T-helper 17 cell (primary cell): ENCODE measurements at places on chromosomes 12 and 14. TPM values are rescaled to one million over a fixed set of nuclear protein-coding genes. Genes with fewer than 3 reads are reported as not detected.
A peak's percentile ranks its signal among the peaks of the same experiment; 100 is the strongest.

Gene PLEKHD1
- total RNA-seq, result 0.70 TPM

Gene TAS2R7
- total RNA-seq, result not detected

Gene KRT73
- total RNA-seq, result 1.1 TPM

Gene GPR135
- total RNA-seq, result 1.7 TPM

Gene GCH1
- 46.0 TPM for total RNA-seq

Gene MYO1H
- total RNA-seq, result not detected

Gene PRMT5
- 22.8 TPM for total RNA-seq

Gene IFNG-AS1
- total RNA-seq, result 0.42 TPM

Gene VAMP1
- total RNA-seq, result 38.5 TPM

Gene PLEKHH1
- total RNA-seq, result not detected

Gene SMIM41
- not detected for total RNA-seq

DNA sequence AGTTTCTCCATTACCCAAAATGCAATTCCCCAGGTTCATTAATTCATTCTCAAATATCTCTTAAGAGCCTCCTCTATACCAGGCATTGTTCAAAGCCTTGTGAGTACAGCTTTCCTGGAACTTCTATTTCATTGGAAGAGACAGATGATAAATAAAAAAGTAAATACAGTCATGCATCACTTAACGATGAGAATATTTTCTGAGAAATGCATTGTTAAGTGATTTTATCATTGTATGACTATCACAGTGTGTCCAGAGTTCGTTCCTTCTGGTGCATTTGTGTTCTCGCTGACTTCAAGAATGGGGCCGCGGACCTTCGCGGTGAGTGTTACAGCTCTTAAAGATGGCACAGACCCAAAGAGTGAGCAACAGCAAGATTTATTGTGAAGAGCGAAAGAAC, 66.0 kb downstream of the ANO4 start:
- DNase-seq, result no peak

DNA sequence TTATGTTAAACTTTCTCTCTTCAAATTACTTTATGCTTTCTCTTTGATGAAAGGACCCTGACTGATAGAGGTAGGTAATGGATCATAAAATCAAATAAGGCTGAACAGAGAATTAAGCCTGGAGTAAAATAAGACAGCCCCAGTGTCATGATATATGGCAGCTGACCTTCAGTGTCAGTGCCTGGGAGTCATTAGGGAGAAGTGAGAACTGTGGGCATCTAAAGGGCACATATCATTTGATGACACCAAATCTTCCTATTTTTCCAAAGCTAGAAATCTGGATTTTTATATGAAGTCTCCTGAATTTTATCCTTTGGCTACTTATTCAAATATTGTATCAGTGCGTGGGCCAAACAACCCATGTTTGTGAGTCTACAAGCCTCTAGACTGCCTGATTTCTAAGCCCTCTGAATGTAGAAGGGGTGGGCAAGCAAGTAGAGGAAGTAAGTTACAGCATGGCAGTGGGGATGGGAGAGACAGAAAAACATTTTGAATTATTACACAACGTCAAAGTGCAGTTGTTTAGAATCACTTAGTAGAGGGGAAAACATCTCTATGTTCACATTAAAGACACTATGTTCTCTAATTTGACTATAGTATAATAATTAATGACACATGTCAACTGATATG, 10.0 kb downstream of the SLC39A9 start:
- DNase-seq, result no peak

GRCh38 chr12:91854725-91855124, 290.9 kb downstream of the BTG1 start:
- no peak for DNase-seq

DNA sequence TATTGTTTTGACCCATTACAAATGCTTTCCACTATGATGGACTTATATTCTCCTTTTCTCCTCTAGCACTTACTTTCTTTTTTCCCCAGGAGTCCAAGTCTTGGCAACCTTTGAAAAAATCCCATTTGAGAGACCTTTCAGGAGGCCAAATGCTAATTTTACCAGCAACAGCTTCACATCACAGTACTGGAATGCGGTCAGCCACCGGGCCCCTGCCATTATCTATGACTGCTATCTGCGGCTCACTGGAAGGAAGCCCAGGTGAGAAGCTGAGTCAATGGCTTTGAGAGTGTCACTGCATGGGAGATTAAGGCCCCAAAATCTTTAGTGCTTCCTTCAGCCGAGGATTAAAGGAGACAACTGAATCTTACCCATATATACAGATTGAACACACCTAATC, 64.2 kb downstream of the ERGIC2 start:
- no peak for DNase-seq

- no peak for DNase-seq
Observed at GRCh38 chr12:101793401-101793800, 37.4 kb downstream of the GNPTAB start.

- no peak for DNase-seq
Observed at GRCh38 chr12:95177201-95177768, 40.0 kb downstream of the FGD6 start.

- DNase-seq, result peak; percentile 44
Observed at GRCh38 chr14:104827177-104828055, 26.5 kb downstream of the ZBTB42 start.

DNA sequence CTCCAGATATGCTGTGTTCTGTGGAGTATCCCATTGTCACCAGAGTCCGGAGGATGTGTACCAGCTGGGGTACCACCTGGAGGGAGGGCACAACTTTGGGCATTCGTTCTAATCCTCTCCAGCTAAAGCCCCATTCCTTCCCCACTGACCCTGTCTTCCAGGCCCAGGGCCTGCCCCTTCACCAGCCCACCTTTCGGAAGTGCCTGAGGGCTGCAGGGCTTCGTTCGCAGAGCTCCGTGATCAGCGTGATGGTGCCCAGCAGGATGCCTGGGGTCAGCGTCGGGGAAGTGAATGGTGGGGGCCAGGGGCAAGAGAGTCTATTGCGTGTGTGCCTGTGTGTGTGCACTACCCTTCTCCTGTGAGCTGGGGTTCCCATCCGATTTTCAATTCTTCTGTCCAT, 2.0 kb downstream of the AP1G2 start:
- DNase-seq, result no peak

- DNase-seq, result no peak
Observed at GRCh38 chr14:105840266-105841021, 314.1 kb downstream of the TMEM121 start.

DNA sequence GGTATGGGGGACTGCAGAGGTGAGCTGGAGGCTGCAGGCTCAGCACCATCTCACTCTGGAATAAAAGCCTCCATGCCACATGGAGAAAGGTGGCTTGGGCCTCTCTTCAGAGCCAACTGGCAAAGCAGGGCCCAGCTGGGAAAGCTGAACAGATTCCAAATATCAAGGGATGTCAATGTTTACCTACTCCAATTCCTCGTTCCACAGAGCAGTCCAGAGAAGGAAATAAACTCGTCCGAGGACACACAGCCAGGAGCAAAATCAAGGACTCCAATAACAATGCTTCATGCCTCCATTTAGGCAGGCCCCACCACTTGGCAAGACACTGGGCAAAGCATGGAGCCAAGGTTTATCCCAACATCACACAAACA, 36.3 kb upstream of the PNMA1 start:
- no peak for DNase-seq

DNA sequence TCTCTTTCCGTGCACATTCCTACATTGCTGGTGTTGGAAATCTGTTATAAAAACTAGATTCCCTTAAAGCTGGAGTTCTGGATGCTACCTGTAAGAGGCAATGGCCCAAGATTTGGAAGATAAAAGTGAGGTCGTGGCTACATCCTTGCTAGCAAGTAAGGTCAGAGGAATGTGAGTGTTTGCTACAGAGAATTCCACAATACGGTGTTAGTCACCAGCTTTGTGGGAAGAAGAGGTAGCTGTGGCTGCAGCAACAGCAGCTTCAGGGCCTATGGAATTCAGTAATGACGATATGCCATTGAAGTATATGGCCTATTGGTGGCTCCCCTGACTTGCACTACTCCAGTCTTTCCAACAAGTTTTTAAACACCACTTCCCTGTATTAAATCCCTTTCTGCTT, 227.7 kb upstream of the TMEM260 start:
- no peak for DNase-seq

- DNase-seq, result no peak
Observed at GRCh38 chr12:113468365-113469223, 3.1 kb downstream of the LHX5 start.

- DNase-seq, result no peak
Observed at GRCh38 chr12:118840399-118840798, 140.9 kb upstream of the SRRM4 start.

DNA sequence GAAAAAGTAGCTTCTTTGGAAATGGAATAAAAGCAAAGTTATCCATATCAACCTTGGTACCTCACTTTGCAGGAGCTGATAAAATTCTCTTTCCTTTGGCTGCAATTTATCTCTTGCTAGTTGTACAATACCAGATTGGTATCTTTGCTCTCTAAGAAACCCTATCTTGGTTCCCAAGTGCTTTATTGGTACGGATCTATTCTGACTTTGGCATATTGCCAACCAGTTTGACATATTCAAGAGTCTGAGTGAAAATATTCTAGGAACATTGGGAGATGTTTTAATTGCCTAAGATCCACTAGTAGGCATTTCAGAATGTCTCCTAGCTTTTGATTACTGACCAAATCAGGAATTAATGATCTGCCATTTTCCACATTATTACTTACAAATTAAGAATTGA, 167.2 kb upstream of the ATP2B1 start:
- DNase-seq, result no peak

DNA sequence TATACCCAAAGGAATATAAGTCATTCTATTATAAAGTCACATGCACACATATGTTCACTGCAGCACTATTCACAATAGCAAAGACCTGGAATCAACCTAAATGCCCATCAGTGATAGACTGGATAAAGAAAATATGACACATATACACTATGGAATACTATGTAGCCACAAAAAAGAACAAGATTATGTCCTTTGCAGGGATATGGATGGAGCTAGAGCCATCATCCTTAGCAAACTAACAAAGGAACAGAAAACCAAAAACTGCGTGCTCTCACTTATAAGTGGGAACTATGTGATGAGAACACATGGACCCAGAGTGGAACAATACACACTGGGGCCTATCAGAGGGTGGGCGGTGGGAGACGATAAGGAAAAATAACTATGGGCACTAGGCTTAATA, 21.3 kb downstream of the FBXO21 start:
- DNase-seq, result no peak

- DNase-seq, result no peak
Observed at GRCh38 chr14:41350476-41350875, 256.2 kb upstream of the LRFN5 start.

- DNase-seq, result no peak
Observed at GRCh38 chr14:22646570-22647254, 2.6 kb upstream of the OR6J1 start.

DNA sequence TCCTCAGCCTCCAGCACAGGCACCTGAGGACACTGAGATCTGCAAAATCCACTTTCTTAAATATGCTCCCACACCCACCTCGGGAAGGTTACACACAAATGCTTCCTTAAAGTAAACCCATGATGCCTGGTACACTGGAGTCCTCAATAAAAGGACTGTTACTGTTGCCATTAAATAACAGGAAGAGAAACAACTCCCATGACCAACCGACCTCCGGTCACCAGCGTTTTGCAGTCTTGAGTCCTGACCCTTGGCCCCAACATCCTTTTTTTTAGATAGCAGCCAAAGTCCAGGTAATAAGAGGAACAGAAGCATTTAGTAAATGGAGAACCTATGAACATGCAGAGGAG, 42.4 kb downstream of the ITPK1 start:
- DNase-seq, result no peak

- DNase-seq, result no peak
Observed at GRCh38 chr14:91858536-91859275, 8.6 kb downstream of the TC2N start.

GRCh38 chr14:53226553-53226952, 73.4 kb upstream of the DDHD1 start:
- DNase-seq, result no peak

DNA sequence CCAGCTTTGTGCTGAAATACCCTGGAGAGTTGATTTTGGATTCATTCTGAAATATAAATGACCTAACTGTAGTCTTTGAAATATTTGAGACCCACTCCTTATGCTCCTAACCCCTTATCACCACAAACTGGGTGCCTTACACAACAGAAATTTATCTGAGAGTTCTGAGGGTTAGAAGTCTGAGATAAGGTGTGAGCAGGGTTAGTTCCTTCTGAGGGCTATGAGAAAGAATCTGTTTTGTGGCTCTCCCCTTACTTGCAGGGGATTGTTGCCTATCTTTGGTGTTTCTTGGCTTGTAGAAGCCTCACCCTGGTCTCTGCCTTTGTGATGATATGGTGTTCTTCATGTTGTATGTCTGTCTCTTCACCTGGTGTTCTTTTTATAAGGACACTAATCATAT, 91.7 kb downstream of the DERA start:
- DNase-seq, result no peak

- no peak for DNase-seq
Observed at GRCh38 chr14:56202256-56202655, 84.0 kb downstream of the PELI2 start.

DNA sequence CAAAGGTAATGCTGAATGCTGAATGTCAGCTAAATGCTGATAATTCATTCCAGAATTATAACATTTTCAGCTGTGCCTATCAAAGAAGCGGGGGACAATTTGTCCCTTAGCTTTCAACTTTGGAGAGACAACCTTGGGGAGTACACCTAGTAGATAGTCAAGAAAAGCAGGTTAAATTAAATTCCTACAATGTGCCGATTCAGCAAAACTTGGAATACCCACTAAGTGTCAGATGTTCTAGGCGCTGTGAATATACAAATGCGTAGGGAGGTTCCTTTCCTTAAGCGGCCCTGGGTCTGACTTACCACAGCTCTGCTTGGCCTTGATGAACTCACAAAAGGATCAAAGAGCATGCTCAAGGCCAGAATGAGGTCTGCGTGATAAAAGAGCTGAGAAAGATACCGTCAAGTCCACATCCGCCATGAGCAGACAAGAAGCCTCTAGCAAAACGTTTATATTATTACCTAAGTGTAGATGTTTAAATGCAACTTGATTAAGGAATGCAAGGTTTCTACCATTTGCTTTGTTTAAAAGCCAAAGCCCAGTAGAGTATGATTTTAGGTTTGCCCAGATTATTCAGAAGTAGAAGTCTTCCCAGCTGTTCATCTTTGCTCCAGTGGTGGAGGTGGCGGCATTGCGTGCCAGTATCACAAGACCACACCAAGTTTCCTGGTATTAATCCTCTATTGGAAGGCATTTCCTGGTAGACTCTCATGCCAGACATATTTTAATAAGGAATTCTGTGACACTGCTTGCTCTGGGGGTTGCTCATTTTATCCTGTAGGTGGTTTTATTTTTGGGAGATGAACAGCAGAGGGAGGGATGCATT, 368.6 kb downstream of the DPF3 start:
- no peak for DNase-seq

DNA sequence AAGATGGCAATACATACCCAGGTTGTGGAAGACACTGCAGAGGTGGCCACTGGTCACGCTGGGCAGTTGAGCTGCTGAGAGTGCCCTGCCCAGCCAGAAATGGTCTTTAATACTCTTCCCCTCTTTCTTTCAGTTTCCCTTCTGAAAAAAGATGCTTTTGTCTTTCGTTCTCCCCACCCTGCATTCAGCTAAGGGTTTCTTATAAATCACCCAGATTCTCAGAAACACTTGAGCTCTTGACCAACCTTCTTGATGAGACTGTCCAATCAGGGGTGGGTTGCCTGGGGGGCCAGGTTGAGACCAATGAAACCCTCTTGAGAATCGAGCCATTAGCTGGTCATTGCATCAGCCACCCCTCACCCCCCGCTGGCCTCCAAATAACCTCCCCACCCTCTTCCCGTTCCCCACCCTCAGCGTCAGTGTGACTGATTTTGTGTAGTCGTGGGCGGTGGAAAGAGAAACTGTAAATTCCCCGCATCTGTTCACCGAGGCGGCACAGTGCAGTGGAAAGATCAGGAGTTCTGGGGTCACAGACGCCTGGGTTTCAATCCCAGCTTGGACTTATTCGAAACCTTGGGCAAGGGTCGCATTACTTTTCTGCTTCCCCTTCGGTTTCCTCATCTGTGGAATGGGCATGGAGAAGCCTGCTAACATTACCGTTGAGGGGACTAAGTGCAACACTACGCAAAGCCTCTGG, 52.3 kb downstream of the SLC25A47 start:
- no peak for DNase-seq
